HepG2 (cell line): ENCODE measurements at places on chromosomes 4 and X. TPM values are rescaled to one million over a fixed set of nuclear protein-coding genes. Genes with fewer than 3 reads are reported as not detected.

DNA sequence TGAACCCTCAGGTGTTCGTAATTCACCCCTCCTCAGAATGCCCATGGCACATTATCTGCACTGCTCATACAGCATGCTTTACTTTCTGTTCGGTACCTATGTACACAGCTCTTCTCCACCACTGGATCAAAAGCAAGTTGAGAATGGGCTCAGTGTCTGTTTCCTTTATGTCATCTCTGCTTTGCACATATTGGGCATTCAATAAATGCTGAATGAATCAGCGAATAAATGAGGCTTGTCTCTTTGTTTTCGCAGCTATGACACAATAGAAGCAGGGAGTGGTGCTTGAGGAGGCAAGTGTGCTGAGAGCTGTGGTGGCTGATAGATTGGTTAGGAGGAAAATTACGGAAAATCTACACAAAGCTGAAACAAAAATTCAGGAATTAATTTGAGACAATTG, 109.1 kb upstream of the VMA21 start:
- H3K27ac ChIP-seq: no peak overlapping the region
- H3K4me3 ChIP-seq: no peak overlapping the region
- no peaks in the 10 kb centered on the region for H3K4me1 ChIP-seq
- no peaks in the 10 kb centered on the region for H3K27me3 ChIP-seq
- no peak for DNase-seq

Gene GABRA4
- total RNA-seq: not detected in 2 replicates

Gene WDR17
- not detected in 2 replicates for total RNA-seq

Gene AMMECR1
- total RNA-seq: 7.5 and 8.6 TPM in 2 replicates

Gene ATRX
- 44.5 and 55.4 TPM in 2 replicates for total RNA-seq
